ENCODE measurements at places on chromosomes 7 and 10.

- no peak for DNase-seq
These were observed 113.7 kb downstream of the ARL4A start for GRCh38 chr7:12801107-12801506.

GRCh38 chr7:96052860-96053470 lies 268.9 kb downstream of the SLC25A13 start:
- DNase-seq: no peak

GRCh38 chr10:58269782-58270290 lies 874 bp downstream of the CISD1 start:
- DNase-seq: peak; percentile 19

DNA sequence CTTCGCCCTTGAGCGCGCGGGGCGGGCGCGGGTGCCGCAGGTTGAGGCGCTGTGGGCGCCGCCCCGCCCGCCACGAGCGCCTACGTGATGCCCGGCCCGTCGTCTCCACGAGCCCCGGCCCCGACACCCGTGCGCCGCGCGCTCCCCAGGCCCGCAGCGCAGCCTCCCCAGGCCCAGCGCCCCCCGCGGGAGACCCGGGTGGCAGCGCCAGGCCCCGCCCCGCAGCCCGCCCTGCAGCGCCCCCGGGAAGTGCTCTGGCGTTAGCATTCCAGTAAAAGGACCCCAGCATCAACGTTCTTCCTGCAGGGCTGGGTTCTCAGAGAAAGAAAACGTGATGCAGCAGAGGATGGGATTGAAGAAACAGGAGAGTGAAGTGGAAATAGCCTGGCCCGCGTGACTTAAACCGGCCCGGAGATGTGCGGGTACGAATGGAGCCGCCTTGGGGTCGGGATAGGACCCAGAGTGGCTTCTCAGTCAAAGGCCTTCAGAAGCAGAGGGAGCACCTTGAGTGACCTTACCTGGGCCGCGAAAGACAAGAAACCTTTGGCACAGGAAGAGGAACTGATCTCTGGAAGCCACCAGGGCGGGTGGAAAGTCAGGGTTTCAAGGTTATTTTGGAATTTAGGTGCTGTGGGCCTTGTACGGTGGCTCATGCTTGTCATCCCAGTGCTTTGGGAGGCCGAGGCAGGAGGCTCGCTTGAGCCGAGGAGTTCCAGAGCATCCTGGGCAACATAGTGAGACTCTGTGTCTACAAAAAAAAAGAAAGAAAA lies 1.8 kb downstream of the PFKP start:
- DNase-seq: peak; percentile 62

DNA sequence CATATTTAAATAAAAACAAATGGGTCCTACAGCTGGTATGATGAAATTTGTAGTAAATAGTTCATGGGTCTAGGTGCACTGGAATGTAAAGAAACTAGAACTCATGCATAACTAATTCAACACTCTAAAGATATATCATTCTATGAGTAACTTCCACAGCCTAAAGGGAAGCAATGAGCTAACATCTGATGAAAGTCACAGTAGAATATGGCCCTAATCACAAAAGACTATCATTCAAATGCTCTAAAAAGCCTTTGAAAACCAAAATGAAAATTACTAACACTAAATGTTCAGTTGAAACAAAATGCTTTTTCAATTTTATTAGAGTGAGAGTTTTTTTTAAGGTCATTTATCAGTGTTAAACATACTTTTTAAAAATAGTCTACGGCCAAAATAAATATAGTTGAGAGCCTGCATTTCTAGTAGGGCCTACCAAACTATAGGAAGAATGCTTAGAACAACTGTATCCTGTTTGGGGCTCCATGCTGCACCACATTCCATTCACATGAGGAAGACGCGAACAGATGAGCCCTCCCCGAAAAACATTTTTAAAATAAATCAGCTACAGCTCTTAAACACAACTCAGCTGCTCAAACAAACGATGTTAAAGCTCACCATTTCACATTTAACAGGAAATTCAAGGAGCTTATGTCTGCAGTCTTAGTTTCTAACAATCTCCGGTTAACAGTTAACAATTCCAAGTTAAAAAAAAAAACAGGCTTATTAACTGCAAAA lies 134.5 kb downstream of the NRBF2 start:
- peak; percentile 50 for DNase-seq

DNA sequence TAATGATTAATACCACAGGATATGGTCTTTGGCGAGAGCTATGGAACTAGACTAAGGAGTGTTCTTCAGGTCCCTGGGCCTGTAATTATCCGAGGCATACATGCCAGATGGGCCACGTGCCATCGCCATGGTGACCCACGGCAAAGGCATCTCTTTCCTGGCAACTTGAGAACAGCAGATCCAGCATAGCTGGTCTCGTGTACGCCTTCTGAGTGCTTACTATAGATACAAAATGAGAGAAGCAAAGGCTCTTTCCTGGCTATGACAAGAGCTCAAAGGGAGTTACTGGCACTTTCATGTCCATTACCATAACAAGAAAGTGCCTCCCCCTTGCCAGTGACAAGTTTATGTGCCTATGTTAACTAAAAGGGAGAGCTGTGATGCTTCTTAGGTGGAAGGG lies 26.0 kb upstream of the GLI3 start:
- DNase-seq: peak; percentile 72

DNA sequence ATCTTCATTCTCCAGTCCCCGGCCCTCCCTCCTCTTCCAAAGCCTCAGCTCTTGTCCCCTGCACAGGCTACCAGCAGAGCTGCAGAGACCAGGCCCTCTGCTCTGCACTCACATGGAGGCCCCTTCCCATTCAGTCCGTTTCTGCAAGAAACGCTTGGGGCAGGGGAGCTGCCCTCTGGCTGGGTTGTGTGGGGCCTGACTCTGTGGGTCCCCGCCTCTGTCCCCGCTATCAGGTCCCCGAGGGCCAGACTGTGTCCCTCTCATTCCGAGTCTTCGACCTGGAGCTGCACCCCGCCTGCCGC lies 1.5 kb downstream of the PCOLCE start:
- peak; percentile 21 for DNase-seq

DNA sequence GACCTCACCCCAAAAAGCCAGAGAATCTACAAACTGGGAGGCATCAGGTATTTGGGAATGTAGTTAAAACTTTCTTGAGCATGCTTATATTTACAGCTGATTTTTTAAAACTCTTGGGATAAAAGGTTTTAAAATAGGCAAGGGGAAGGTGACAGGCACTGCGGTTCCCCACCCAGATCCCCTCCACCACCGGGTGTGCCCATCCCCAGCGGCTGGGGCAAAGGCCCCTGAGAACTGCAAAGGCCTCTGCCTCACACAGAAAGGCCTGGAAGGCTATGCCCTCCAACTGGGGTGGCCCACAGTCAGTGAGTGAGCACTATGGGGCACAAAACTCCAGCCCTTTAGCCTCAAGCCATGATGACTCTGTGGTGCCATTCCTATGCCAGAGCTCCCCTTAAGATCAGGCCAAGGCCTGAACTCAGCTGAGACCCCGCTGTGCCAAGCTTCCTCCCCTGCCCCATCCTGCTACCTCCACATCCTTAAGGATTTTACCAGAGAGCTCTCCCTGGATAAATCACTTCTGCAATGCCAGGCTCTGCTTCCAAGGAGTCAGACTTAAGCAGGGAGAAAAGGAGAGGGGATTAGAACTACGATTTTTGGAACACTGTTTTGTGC lies 299.1 kb downstream of the GRID1 start:
- no peak for DNase-seq

DNA sequence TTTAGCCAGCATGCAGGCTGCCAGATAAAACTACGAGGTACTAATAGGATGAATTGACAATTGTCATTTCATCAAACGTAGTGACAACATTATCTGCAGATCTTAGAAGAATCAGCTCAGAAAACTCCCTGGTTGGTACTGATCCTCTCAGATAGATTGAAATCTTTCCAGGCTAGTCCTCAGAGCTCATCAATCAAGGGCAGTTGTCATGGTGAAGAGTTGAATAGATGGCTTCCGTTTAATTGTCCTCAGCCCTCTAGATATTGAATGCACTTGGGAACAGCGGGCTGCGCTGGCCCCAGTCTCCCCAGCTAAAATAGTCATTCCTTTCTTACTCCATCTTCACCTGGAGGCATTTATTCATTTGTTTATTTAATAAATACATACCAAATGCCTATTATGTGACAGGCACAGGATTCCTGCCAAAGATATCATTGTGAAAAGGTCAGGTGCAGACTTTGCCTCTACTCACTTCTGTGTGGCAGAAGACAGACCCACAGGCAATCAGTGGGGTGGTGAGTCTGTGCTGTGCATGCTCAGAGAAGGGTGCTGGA lies 1081.6 kb downstream of the TYW1 start:
- DNase-seq: no peak

GRCh38 chr7:99440195-99440594 lies 1.5 kb downstream of the CPSF4 start:
- no peak for DNase-seq

DNA sequence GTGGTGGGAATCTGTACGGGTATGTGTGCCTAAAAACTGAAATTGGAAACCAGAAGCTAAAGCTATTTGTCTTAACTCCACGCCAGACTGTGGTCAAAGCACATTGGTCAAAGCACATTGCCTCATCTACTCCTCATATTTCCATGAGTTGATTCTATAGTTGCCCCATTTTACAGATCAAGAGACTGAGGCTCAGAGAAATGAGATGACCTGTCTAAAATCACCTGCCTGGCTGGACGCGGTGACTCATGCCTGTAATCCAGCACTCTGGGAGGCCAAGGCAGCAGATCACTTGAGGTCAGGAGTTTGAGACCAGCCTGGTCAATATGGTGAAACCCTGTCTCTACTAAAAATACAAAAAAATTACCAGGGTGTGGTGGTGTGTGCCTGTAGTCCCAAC lies 21.7 kb upstream of the MNX1 start:
- no peak for DNase-seq

- DNase-seq: no peak
These were observed 367.8 kb downstream of the PPP1R3A start for GRCh38 chr7:113550966-113551365.
